ENCODE measurements at places on chromosomes 2 and 18.

DNA sequence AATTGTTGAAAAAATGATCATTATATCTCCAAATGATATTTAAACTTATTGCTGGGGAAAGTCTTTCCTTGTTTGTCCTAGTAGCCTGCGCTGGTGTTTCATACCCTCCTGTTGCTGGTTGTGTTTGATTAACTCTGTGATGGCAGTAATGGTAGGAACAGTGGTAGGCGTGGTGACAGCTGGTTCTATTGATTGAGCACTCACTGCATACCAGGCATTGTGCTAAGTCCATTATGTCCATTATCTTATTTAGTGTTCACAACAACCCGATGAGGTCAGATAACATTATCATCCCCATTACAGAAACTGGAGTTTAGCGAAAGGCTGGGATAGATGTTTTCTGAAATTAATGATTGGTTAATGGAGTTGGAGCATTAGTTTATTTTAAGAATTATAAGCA, 77.8 kb upstream of the STON1 start:
- DNase-seq, result peak; percentile 29

DNA sequence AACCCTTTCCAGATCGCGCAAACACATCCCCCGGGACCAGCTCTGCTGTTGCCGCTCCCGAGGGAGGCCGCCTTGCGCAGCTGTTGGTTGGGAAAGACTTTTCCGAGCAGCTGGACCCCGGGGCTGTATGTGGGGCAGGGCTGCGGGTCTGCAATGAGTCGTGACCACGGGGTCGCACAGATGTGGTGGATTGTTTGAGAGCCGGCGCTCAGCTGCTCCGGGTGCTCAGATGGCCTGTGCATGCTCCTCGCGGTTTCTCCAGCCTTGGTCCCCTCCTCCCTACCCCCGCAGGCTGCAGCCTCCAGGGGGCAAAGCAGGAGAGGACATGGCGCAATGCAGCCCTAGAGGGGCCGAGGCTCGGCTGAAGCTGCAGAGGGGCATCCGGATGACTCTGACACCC, 105.2 kb upstream of the OTOS start:
- DNase-seq, result peak; percentile 16

- no peak for DNase-seq
Observed at GRCh38 chr2:233039212-233039845, 6.9 kb downstream of the NEU2 start.

- DNase-seq, result no peak
Observed at GRCh38 chr2:62844311-62845090, 139.0 kb downstream of the EHBP1 start.

DNA sequence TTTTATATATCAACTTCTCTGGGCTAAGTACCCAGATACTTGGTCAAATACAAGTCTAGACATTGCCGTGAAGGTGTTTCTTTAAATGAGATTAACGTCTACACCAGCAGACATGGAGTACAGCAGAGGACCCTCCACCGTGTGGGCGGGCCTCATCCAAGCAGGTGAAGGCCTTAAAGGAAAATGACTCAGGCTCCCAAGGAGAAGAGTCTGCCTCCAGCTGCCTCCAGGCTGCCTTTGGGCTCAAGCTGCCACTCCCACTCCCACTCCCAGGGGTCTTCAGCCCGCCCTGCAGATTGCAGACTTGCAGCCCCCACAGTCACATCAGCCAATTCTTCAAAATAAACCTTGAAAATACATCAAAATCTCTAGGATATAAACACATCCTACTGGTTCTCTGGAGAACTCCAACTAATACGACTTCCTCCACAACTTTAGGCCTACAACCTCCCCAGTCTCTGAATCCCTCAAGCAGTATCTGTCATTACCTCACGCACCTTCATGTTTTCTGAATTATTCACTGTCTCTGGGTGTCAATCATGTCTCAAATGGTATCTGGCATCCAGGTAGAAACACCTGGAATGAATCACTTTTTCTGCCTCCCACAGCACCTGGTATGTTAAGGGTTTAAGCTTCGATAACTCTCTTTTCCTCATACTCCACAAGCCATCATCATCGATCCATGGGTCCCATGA, 6.9 kb downstream of the ITGB1BP1 start:
- no peak for DNase-seq

DNA sequence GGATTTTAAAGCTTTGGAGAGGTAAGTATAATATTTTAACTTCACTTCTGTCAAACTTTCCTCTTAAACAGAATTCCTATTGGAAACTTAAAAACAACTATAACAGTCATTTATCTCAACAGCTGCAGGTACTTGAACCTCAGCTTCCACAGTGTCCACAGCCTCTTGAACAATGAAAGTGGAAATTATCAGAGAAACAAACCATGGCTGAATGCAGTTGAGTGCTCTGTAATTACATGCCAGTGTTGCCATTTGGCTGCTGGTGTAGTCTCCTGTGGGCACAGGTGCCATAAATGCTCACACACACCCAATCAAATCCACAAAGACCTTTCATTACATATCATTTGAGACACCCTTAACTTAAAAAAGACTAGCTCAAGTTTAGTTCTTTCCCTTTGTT, 125.1 kb downstream of the CPS1 start:
- DNase-seq, result no peak

- DNase-seq, result no peak
Observed at GRCh38 chr2:138711812-138712211, 68.4 kb downstream of the NXPH2 start.

GRCh38 chr2:169294001-169294675, 68.2 kb downstream of the LRP2 start:
- no peak for DNase-seq

DNA sequence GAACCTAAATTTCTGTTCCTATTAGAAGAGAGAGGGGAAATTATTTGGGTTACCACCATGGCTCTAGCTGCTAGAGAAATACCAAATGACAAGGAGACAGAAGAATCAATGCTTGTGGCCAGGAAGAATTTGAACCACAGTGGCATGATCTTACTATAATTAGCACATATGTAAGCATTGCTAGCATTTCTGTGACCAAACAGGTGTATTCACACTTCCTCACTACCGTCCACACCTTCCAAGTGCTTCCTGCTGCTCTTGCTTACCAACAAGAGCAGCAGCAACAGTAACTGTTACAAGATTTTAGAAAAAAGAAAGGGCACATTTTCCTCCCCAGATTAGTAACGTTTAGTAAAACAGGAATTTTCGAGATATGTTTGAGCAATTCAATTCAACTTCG, 60.5 kb downstream of the CDH7 start:
- DNase-seq, result no peak

GRCh38 chr18:3449512-3450011, 410 bp upstream of the TGIF1 start:
- peak; percentile 71 for DNase-seq

- no peak for DNase-seq
Observed at GRCh38 chr2:134259571-134259970, 5.7 kb downstream of the MGAT5 start.

DNA sequence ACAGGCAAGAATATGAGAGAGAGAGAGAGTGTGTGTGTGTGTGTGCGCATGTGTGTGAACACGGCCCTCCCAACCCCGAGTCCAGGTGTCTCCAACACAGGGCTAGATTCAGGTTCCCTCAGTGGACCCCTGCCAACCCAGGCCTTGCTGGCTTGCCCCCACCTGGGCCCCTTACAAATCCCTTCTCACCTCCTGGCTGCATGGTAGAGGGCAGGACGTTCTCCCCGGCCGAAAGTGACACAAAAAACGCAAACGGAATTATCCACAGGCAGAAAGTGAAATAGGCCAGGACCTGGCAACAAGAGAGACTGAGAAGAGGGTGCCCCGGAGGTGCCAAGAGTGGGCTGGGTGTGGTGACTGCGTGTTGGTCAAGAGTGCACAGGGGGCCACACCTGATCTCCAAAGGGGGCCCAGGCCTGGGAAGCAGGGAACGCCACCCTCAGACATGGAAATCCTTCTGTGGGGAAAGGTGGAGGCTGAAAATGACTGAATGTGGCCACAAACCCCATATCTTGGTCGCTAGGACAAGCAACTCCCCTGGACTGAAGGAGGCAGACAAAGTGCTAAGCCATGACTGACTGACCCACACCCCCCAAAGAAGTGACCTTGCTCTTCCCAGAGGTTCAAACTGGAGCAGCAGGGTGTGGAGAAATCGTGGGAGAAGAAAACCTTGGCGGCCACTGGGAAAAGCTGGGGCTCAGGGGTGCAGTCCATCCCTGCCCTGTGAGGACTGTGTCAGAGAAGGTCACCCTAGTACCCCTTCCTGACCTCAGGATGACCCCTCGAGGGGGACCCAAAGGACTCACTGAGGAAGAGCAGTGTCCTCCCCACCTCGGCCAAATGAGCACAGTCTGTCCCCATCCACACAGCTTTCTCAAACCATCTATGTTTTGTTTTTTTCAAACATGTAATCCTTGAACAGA, 5.7 kb downstream of the TEX261 start:
- DNase-seq, result no peak

- DNase-seq, result no peak
Observed at GRCh38 chr2:199070322-199070949, 387.3 kb downstream of the SATB2 start.

- DNase-seq, result no peak
Observed at GRCh38 chr2:163374282-163374681, 361.5 kb downstream of the FIGN start.

- DNase-seq, result no peak
Observed at GRCh38 chr2:31051258-31052140, 86.7 kb downstream of the GALNT14 start.

GRCh38 chr2:215830304-215830703, 183.0 kb downstream of the MREG start:
- DNase-seq, result no peak

DNA sequence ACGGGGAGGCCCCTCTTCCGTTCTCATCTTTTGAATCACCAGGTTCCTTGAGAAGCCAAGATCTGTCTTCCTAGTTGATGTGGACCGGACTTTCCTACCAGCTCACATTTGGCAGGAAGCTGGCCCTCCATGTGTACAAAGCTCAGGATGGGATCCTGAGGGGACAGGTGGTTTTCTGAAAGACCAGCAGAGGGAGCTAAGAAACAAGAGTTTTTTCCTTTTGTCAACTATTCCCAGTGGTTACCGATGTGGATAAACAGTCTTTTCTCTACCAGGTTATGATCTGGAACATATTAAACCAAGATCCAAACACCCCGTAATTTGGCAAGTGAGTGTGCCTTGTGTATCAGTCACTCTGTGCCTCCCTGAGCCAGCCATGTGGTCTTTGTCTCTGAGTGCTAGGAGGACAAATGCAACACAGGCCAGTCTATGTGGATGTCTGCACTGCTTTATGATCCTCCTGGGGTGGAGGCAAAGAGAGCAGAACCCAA, 25.1 kb upstream of the ARHGAP25 start:
- peak; percentile 53 for DNase-seq

- no peak for DNase-seq
Observed at GRCh38 chr2:201774546-201774945, 6.2 kb downstream of the ALS2 start.

GRCh38 chr2:236449167-236449761, 120.4 kb upstream of the ACKR3 start:
- DNase-seq, result no peak

DNA sequence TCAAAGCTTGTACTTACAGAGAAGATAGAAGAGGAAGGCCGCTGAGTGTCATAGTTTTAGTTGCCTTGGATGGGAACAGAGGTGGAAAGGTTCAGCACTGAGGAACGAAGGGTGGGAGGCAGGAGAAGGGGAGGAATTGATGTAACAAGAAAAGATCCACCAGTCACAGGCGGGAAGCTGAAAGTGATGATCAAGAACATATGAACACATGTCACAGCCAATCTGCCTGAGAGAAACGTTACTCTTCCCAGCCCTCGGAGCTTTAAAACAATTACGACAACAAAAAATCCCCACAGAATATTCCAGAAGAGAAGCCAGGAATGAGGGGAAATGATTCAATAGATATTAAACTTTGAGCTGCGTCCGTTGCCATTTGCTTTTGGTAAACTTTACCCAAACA, 87.1 kb downstream of the TSHZ1 start:
- DNase-seq, result no peak

- DNase-seq, result no peak
Observed at GRCh38 chr18:36398419-36398818, 100.9 kb downstream of the FHOD3 start.

DNA sequence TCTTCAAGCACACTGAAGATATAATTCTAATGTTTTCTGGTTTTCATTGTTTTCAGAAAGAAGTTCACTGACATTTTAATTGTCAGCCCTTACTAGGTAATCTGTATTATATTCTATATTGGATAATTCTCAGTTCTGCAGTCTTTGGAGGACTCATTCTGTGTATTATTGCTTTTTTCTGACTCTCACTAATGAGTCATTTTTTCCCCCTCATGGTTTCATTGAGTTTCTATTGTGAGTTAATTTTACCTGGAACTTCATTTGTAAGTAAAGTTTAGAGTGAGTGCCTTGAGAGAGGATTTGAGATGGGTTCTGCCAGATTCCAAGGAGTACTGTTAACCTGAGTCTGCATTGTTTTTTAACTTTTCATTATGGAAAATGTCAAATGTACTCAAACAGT, 90.4 kb upstream of the LYPD1 start:
- no peak for DNase-seq

- DNase-seq, result no peak
Observed at GRCh38 chr2:88310787-88311186, 140.6 kb downstream of the THNSL2 start.

- DNase-seq, result no peak
Observed at GRCh38 chr2:11140492-11140891, 14.8 kb upstream of the SLC66A3 start.

DNA sequence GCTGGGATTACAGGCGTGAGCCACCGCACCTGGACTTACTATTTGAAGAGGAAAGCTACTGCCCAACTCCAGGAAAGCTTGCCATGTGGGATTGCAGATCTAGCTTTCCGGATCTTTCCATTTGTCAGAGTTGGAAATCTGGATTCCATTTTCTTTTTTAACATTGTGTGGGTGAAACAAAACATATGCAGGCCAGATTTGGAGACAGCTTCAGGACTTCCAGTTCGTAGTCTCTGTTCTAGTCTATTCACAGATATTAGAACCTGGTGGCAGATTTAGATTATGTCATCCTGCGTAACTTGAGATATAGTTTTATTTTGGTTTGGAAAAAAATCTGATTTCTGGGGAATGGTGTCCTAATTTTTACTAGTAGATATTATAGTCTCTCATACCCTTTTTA, 70.5 kb downstream of the ZNF236 start:
- DNase-seq, result no peak

DNA sequence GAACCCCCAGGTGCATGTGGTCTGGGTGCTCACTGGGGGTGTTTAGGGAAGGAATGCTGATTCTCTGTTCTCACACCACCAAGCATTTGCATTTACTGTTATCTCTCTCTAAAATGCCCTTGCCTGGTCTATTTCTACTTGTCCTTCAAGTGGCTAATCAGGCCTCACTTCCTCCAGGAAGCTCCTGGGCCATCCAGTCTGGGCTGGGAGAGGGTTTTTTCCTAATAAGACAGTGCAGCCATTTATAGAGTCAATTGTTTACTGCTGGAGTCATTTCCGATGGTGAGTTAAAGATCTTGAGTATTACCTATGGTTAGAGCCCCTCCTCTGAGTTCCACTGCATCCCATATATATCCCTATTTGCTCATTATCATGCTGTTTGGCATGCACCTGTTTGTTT, 25.2 kb upstream of the ITGA6 start:
- DNase-seq, result no peak

DNA sequence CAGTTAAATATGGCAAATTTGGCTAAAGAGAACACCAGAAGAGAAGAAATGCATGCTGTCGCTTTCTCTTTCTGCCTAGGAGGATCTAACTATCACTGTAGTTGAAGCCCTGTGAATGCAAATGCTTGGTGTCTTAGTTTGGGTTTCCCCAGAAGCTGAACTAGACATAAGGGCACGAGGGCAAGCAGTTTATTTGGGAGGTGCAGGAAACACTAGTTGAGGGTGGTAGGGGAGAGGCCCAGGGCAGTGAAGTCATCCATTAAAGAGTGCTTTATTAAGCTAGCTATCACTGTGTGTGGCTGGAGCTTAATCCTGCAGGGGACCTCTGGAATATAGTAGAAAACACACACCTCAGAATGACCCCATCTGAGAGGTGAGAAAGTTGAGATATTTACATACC, 639.8 kb upstream of the ZEB2 start:
- no peak for DNase-seq
